ENCODE measurements at places on chromosomes 2 and 18.

DNA sequence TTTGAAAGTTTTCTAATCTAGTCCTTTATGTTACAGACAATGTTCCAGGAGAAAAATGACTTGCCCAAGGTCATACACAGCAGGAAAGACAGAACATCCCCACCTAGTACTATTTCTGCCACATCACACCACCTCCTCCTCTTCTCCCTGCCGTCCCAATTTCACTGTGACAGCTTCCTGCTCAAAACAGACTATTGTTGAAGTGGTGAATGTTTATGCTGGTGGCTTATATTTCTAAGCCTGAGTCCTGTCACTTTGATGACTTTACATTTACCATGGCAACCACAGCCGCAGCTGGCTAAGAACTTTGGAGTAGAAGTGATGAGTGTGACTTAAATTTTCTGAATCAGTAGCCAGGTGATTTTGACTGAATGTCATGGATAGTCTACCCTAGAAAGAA lies 10.0 kb downstream of the GALNT5 start:
- no peak for DNase-seq

GRCh38 chr2:237295889-237296480 lies 118.0 kb downstream of the COL6A3 start:
- no peak for DNase-seq

- DNase-seq = no peak
These were observed 330.2 kb downstream of the DSC3 start for GRCh38 chr18:30712383-30712782.

DNA sequence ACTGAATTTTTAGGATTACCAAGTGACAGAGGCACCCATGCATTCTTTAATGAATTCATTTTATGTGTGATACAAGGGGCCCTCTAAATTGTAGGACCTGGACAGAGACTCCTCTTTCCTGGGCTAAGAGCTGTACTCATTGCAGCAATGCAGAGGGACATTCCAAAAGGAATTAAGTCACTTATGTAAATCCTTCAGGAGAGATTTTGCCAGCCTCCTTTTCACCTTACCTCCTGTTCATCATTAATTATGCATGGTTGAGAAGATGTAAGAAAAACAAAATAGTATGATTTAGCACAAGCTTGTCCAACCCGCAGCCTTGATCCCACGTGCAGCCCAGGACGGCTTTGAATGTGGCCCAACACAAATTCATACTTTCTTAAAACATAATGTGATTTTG lies 84.5 kb upstream of the TANK start:
- no peak for DNase-seq

DNA sequence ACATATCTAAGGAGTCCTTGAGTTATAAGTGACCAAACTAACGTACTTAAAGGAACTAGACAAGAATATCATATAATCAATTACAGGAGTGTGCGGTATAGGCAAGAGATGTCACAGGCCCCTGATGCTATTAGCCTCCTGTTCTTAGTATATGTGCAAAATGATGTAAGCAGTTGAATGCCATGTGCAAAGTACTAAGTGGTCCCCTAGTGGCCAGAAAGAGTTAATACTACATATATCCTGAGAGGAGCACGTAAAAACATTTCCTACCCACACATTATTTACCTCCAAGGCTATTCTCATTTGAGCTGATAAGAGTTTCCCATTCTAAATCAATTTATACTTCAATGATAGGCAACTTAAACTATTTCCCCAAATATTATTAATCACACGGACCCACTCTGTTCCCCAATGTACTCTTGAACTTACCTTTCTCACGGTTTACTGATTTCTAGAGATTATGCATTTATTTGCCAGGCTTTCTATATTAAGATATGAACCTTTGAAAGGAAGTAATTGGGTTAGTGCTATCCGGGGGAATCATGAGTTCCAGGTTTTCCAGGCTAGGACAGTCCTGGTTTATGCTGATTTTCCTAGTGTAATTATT lies 158.0 kb upstream of the KLHL14 start:
- peak; percentile 43 for DNase-seq

DNA sequence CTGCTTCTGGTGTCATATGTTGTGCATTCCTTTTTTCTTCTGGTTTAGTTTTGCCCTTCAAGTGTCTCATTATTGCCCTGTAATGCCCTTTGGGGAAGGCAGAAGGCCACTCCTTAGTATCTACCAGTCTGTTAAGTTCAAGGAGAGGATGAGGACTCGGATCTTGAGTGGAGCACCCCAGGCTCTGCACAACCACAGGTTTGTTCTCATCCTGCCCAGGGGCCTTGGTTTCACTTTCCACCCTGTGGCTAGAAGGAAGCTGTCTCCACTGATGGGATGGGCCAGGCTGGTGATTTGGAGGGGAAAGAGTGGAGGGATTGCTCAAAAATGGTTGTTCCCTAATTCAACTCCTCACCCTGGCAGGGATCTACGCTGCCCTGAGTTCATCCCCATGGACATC lies 30.2 kb upstream of the RAB11FIP5 start:
- DNase-seq = no peak

GRCh38 chr2:56224316-56224715 lies 40.5 kb downstream of the CCDC85A start:
- DNase-seq = no peak

- DNase-seq = peak; percentile 41
These were observed 44.5 kb downstream of the TMEM182 start for GRCh38 chr2:102806250-102806837.

DNA sequence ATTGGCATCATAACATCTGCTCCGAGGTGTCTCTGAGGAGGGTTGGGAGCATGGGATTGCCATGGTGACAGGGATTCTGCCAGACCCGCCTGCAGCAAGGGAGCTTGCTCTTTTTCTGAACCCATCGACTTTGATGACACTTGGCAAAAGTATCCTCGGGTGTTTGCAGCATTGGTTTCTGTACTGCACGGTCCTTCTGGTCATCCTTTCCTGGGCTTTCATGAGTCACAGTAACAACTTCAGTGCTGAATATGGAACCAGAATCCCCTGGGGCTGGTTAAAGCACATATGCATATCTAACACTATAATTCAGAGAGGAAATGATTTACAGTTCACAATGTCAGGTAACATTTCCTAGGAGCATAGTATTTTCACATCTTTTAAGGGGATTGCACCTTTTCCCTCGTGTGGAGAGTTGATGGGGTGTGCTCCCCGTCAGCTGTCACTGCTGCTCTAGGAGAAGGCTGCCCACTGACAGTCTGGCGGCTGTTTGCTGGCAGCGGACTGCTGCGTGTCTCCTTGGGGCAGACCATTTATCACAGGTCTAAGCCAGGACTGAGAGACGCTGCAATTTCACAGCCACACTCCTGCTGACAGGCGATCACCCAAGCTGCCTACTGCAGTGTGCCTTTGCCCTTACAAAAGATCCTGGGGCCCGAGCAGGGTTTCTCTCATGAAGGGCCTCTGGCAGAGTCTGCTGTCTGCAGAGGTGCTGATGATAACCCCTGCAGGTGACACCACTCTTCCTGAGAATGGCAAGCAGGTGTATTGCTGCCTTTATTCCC lies 425.3 kb downstream of the THSD7B start:
- DNase-seq = no peak

DNA sequence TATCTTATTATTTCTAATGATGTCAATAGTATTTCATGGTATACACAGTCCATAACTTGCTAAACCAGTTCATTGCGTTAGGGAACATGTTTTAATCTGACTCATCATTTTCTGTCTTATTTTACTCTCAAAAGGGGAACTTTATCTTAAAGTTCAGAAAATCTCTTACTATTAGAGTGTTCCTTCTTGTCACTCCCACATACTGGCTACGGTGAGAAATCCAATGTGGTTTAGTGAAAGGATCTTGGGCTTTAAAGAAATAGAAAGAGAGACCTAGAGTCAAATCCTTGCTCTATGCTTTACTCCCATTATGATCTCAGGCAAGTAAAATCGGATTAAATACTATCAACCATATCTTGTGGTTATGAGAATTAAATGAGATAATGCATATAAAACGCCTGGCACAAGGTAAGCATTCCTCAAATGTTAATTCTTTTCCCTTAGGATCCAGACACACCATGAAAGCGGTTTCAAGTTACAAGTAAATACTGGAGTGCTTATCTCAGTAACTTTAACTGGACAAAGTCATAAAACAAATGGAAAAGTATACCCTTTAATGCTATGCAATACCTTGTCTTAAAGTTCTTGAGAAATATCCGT lies 576.0 kb downstream of the ARHGAP15 start:
- no peak for DNase-seq

DNA sequence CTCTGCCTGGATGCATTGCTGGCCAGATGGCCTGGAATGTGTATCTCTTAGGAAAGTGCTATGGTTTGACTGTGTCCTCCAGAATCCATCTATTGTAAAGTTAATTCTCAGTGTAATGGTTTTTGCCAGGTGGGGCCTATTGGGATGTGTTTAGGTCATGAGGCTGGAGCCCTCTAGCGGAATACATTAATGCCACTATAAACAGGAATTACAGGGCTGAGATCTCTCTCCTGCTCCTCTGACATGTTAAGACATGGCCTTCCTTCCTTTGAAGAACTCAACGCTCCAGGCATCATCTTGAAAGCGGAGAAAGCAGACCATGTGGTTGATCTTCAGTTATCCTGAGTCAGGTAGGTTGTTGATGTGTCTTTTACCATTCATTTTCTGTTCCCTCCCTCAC lies 276.4 kb downstream of the RPIA start:
- DNase-seq = no peak

DNA sequence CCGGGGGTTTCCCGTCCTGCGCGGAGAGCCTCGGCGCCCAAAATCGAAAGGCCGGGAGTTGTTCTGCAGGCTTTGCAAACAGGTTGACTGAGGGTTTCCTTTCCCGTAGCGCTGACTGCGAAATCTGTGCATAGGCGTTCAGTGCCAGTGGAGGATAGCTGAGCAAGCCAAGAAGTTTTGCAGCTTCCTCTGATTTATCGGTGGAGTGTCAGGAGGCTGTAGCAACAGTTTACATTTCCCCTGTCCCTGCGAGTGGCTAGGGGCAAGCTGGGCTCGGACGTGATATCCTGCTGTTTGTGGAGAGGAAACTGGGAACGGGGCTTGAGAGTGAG lies 694 bp downstream of the THSD7B start:
- peak; percentile 21 for DNase-seq

DNA sequence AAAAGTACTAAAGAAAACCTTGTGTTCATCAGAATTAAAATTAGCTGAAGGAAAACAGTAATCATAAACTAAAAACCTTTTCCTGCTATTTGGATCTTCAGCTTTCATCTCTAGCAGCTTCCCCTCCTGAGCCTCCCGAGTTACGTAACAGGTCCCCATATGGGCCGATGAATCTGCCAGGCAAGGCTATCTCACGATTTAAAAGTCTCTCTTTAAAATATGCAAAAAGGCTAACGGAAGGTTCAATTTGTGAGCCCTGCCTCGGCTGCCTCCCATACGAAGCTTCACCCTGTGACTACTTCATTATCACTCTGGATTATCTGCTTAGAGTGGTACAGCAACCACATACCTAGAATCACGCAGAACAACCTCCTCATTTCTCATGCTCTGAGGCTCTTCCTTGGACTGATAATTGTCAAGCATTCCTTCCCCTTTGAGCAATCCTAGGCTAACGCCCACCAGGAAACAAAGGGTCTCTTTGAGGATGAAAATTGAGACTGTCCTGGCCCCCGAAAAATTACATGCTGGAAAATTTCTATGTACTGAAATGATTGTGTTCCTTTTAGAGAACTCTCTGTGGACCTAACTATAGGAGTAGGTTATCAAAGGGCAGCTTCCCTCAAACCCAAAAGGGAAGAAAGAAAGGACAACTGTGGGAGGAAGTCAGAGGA lies 147.4 kb downstream of the ZEB2 start:
- DNase-seq = no peak

DNA sequence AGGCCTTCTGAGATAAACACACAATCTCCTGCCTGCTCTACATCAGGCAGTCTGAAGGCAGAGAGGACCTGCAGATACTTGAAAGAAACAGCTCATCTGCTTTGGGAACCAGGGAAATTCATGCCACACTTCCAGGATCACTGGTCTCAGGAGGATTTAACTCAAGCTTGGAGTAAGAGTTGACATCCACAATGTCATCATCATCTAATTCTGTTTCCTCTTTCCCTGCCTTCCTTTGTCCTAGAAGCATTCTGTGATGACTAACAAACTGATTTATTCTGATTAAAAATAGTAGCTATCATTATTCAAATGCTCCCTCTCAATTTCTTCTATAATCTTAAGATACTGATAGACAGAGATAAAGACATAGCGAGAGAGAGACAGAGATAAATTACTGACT lies 766.8 kb downstream of the BCL11A start:
- no peak for DNase-seq

GRCh38 chr18:74060579-74060978 lies 87.1 kb downstream of the FBXO15 start:
- no peak for DNase-seq

GRCh38 chr18:48408111-48408726 lies 964 bp downstream of the ZBTB7C start:
- DNase-seq = no peak

- DNase-seq = no peak
These were observed 438.4 kb downstream of the EIPR1 start for GRCh38 chr2:2939078-2939795.

DNA sequence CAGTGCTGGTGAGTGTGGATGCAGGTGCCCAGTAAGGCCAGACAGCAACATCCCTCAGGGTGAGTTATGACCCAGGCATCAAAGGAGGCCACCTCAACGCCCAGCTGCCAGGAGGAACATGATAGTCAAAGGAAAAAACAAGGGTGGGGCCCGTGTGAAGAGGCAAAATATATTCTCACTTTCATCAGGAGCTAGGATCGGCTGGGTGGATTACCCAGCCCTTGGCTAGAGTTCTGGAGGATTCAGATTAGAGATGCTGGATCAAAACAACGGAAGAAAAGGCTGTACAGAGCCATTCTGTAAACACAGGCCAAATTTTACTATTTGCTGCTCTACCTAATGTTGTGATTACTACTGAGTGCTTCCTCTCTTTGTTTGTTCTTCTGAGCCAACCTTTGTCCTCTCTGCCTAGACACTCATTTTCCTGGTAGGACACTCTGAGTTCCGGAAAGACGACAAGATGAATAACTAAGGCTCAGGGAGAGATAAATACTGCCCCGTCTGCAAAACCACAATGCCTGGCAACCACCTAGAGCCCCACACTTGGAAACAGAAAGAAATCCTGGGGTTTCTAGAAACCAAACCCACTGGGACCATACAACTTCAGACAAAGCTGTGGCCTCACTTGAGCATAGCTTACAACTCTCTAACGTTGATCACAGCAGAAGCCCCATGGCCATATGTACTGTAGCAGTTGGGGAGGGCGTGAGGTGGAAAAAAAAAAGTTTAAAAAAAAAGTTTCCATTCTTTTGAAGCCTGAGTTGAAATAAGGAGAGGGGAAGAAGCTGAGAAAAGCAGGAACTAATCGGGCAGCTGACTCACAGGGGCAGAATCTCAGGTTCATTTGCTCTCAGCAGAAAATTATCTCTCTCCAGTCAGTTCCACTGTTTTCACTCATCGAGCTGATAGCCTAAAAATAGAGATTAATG lies 17.8 kb upstream of the PMAIP1 start:
- no peak for DNase-seq

GRCh38 chr2:18647731-18648130 lies 58.4 kb upstream of the NT5C1B start:
- no peak for DNase-seq

- DNase-seq = no peak
These were observed 92.5 kb downstream of the DGKD start for GRCh38 chr2:233446606-233447305.

- no peak for DNase-seq
These were observed 78.7 kb upstream of the RGPD5 start for GRCh38 chr2:109715313-109715805.

- DNase-seq = no peak
These were observed 33.9 kb upstream of the CCDC102B start for GRCh38 chr18:68764016-68764415.

GRCh38 chr2:72011791-72012190 lies 135.9 kb downstream of the CYP26B1 start:
- no peak for DNase-seq

GRCh38 chr2:202317080-202317857 lies 51.7 kb downstream of the NOP58 start:
- DNase-seq = peak; percentile 65

GRCh38 chr2:46002947-46003346 lies 294.3 kb upstream of the EPAS1 start:
- DNase-seq = no peak
